Liver (tissue), 10 donors: ENCODE measurements at places on chromosomes 6 and 20.

GRCh38 chr6:6875818-6876470 is 231.8 kb upstream of the RREB1 start:
- DNase-seq: no peak

GRCh38 chr20:49281059-49281912 is 3.4 kb upstream of the ZNFX1 start:
- DNase-seq: no peak

GRCh38 chr6:41719436-41720261 is 15.8 kb downstream of the TFEB start:
- DNase-seq: no peak

GRCh38 chr6:145673504-145673903 is 61.8 kb downstream of the EPM2A start:
- DNase-seq: no peak

GRCh38 chr6:75747152-75747992 is 1.7 kb upstream of the MYO6 start:
- DNase-seq: no peak

GRCh38 chr20:16929756-16930155 is 181.6 kb downstream of the OTOR start:
- DNase-seq: no peak
